NK-92 treated with Interleukin-12 subunit alpha and Interleukin-12 subunit beta, amount 100 ng/mL, for 24 hours (cell line): ENCODE measurements at places on chromosomes 2 and 18.

DNA sequence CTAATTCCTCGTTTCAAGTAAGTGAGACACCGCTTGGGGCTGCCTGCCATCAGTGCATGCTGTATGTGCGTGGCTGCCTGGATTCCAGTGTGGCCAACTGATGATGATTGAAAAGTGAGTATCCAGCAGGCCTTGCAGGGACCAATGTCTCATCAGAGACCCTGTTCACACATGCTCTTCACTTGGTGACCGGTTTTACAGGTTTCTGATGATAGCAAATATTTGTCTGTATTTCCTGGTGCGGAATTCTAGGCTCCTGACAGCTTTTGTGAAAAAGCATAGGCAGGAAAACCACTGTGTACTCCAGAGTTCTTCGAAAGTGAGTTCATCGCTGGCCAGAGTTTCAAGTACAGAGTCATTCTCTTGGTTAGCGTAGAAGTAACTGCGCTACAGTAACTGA lies 13.8 kb upstream of the YWHAQ start:
- no peak for DNase-seq

DNA sequence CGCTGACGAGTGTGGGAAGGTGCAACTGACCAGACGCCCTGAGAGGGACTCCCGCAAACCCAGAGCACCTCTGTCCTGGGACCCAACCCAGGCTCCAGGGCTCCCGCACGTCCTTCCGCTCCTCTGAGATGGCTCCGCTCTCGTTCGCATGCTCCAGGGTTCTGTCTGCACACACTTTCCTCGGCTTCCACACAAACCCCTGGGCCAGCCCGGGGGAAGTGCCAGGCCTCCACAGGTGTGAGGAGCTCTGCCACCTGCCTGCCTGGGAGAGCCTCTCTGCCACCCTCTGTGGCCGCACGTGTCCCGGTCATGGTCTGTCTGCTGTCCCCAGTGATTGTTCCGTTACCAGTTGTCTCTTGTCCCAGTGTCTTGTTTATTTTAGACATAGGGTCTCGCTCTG lies 222.9 kb downstream of the HDAC4 start:
- no peak for DNase-seq

DNA sequence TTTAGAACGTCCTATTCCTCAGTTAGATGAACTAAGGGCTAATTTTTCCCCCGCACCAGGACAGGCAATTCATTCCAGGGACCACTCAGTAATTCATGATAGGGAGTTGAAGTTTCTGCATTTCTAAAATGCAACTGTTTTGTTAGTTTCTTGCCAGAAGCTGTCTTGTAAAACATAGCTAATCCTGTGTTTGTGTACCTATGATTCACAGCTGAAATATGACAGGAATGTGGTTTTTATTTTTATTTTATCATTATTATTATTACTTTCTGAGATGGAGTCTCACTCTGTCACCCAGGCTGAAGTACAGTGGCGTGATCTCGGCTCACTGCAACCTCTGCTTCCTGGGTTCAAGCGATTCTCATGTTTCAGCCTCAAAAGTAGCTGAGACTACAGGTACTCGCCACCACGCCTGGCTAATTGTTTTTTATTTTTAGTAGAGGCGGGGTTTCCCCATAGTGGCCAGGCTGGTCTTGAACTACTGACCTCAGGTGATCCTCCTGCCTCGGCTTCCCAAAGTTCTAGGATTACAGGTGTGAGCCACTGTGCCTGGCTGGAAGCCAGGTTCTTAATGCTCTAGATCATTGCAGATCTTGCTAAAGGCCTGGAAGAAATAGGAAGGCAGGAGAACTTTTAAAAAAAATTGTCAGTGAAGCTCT lies 154.8 kb upstream of the FHL2 start:
- no peak for DNase-seq

DNA sequence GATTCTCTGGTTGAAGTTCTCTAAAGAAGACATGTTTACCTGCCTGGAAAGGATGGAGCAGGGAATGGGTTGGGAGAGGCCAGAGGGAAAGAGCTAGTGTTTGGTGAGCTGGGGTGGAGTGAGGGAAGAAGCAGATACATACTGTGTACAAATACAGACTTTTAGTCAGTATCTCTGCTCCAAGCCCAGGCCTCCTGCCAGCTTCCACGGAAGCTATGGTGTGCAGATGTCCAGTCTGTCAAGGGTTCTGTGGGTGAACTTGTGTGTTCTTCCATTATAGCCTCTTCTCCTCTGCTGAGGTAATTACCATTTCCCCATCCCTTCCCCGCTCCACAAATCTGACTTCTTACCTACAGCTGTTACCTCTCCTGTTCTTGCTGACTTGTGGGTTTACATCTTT lies 208.6 kb downstream of the HRH4 start:
- no peak for DNase-seq

DNA sequence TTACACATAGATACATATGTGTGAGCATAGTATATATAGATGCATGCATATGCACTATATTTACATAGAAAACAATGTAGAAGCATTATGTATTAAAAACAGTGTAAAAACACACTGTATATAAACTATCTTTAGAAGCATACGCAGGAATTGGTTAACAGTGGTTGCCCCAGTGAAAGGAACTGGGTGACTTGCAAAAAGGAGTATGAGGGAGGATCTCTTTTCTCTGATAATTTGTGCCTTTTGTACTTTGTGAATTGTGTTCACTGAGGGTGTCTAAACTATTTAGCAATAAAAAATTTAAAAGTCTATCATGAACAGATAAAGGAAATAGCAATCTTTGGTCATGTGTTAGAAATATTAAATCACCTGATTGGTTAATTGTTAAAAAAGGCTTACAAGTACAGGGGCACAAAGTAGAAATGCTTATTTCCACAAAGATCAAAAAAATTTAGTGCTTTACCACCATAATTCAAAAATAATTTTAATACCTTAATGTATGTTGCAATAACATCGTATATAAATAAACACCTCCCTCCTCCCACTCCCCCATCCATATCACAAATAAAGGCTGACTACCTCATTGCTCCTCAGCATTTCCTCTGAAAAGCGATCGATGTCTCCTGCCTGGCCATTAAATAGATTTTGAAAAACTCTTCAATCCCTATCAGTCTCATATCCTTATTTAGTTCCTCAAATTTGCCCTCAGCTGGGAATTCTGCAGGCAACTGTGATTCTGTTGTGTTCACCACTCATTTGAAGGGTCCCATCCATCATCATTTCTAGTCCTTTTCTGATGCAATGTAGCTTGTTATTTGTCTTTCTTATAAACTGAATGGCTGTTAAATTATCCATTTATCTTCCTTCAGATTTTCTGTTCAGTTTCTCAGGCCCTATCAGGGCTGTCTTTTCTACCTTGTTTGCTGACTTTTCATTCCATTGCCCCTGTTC lies 257.3 kb downstream of the AGPS start:
- DNase-seq = no peak

DNA sequence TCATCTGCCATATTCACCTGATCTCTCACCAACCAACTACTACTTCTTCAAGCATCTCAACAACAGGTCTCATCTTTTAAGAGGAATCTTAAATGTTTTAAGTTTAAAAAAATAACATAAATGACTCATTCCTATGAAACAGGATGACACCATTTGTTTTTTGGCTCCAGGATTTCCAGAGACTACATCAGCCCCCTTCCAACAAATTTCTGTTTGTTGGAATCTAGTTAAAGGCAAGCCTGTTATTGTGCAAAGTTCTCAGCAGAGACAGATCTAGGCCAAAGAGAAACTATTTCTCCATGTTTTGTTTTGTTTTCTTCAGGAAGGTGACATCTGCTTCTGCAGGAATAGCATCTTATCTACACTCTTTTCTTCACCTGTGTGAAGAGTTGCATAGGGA lies 204.8 kb upstream of the SH3BP4 start:
- no peak for DNase-seq

GRCh38 chr2:198097630-198098029 lies 293.2 kb downstream of the PLCL1 start:
- no peak for DNase-seq

GRCh38 chr2:131590366-131590765 lies 62.7 kb downstream of the CCDC74A start:
- DNase-seq = no peak

DNA sequence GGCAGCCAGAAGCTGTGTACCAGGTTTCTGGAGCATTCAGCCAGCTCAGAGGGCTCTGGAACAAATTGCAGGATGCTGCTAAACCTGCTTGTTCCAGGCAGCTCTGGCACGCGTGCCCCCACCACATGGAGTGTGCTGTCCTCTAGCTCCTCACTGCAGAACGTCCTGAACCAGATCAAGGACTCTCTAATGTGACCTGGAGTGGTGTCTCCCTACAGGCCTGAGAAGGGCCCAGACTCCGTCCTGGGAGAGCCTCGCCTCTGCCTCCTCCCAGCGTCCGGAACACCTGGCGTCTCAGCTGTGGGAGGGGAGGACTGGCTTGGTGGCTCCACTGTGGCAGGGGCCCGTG lies 115.6 kb upstream of the GPC1 start:
- DNase-seq = no peak

GRCh38 chr2:143117225-143117624 lies 12.0 kb upstream of the ARHGAP15 start:
- no peak for DNase-seq

GRCh38 chr2:191231995-191232394 lies 13.2 kb upstream of the MYO1B start:
- no peak for DNase-seq

- no peak for DNase-seq
These were observed at the start of gene PDCD1 for GRCh38 chr2:241858206-241859016. TSS of gene PDCD1 (minus strand) at chr2:241858894. CDS start at chr2:241858838, 56 bp downstream.

DNA sequence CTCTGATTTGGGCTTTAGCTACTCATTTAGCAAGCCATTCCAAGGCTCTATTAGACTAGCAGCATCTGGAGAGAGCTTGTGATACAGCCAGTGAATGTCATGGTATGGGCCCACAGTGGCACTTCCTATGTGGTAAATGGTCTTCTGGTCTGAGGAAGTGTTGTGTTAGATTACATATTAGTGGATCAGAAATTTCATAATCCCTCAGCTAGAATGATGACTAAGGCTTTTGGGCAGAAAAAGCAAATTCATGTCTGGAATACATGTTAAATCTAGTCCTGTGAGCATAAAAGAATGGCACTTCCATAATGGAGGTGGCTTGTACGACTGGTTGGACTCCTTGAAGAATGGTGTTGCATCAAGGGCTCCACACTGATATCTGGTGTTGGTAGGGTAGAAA lies 436.8 kb upstream of the CWC22 start:
- no peak for DNase-seq

- no peak for DNase-seq
These were observed 21.9 kb upstream of the MCFD2 start for GRCh38 chr2:46937471-46937901.

- no peak for DNase-seq
These were observed 213.3 kb downstream of the NAPG start for GRCh38 chr18:10739152-10739551.

- no peak for DNase-seq
These were observed 53.2 kb downstream of the NEMP2 start for GRCh38 chr2:190481339-190481738.

GRCh38 chr2:595831-596592 lies 81.2 kb downstream of the TMEM18 start:
- DNase-seq = no peak

GRCh38 chr2:232133078-232133477 lies 171.6 kb downstream of the DIS3L2 start:
- DNase-seq = no peak
